ENCODE measurements at places on chromosomes 4 and X.

GRCh38 chrX:44314259-44314734 is 29.2 kb downstream of the EFHC2 start:
- peak; percentile 82 for DNase-seq

DNA sequence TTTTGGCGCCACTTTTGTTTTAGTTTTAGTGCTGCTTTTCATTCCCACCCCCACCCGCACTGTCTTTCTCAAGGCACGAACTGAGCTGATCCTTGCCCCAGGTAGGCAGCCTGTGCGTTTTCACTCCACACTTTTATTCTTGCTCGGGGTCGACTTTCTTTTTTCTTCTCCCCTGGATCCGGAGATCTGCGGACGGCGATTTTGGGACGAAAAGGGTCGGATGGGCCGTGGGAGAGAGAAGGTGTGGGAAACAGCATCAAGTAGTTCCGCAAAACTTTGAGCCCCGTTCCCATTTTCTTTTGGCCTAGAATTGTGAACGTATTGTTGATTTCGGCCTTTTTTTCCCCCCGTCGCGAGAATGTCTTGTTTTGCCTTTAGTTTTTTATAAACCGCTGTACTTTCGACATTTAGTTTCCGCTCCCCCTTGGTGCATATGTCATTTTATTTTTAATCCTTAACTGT is 531 bp downstream of the STAG2 start:
- DNase-seq, result no peak

DNA sequence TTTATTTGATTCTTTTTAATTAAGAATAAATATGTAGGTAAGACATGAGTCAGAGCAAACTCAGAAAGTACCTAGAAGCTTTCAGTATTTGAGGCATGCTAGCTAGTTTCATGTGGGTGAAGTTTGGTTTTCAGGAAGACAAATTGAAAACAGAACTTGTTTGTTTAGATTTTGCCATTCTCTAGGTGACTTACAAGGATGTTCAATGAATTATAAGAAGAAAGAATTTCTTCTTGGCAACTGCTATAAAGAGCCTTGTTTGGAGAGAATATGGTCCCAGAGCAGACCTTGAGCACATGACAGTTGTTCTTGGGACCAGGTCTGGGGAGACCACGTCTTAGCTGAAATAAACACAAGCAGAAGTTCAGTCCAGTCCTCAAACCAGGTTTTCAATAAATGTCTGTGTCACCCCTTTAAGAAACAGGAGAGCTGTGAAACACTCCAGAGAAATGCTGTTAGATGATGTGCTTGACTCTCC is 38.0 kb upstream of the IL21 start:
- DNase-seq, result no peak

- DNase-seq, result no peak
Measured at GRCh38 chrX:78456909-78457308, 129.5 kb upstream of the CYSLTR1 start.

DNA sequence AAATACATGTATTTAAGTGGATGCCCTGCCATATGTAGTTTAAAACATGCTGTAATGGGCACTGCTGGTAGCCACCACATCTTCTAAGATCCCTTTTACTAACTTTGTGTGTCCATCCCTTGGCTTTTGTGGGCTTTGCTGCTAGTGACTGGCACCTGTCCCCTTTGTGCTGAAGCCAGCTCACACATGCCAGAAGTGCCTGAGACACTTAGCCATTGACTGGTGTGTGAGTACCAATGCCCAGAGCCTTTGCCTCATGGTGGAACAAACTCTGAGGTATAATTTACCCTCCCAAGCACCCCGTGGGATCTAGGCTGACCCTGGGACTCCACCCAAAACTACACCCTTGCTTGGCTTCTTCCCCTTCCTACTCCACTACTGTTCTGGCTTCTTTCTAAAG is 33.0 kb downstream of the ARHGAP6 start:
- DNase-seq, result no peak

GRCh38 chrX:130120321-130120731 is 10.0 kb upstream of the ELF4 start:
- peak; percentile 40 for DNase-seq

DNA sequence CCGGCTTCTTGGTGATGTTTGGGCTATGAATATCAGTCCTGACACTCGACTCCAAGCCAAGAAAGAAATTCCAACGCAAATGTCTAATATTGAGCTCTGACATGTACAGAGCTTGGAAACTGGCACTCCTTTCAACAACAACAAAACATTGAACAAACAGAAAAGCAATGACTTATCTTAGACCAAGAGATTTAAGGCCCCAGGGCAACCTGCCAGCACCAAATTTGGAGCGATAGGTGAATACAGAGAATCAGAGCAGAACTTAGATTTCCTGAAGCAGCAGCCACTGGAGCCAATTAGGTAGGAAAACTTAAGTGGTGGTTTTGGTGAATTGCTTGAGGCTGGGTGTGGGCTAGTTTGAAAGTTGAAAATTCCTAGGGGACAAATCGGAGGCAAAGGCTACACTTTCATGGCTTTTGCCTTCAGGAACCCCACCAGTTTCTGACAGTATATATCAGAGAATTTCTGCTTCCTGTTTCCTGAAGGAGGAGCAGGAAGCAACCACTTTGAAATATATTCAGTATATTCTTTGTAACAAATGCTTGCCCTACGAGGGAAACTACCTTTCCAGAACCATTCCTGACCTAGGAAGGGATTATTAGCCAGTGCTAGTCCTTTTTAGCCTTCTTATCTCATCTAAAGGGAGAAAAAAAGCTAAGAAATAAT is 10.1 kb upstream of the FMR1 start:
- no peak for DNase-seq

DNA sequence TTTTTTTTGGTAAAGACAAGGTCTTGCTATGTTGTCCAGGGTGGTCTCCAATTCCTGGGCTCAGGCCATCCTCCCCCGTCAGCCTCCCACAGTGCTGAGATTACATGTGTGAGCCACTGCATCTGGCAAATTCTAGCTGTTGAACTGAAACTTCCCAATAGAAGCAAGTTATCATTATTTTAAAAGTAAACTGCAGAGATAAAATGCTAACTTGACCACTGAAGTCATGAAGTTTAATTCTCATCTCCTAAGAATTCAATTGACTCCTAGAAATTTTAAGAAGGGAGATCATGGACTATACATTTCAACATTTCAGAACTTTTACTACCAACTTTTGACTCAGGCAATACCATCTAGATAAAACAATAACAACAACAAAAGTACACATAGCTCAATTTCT is 11.7 kb upstream of the EXOSC9 start:
- DNase-seq, result no peak

- no peak for DNase-seq
Measured at GRCh38 chrX:39491548-39492297, 606.0 kb downstream of the BCOR start.

GRCh38 chr4:80036949-80037685 is 35.9 kb downstream of the ANTXR2 start:
- DNase-seq, result no peak

DNA sequence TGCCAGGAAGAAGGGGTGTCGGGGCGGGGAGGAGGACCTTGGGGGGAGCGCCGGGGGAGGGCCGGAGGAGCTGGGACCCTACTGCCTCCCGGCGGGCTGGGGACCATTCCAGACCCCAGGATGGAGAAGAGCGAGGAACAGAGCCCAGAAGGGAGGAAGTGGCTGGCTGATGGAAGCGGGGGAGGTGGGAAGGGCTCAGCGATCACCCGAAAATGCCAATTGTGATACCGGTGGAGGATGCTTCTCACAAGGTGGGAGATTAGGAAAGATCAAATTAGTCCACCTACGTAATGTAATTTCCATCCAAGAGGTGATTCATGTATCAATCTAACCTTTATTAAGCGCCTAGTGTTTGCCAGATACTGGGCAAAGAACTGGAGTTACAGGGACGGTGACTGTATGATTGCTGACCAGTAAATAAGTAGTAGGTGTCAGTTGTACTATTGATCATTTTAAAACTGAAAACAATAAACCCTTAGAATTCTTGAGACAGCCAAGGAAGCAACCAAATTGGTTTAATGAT is 452 bp upstream of the RAI2 start:
- no peak for DNase-seq

DNA sequence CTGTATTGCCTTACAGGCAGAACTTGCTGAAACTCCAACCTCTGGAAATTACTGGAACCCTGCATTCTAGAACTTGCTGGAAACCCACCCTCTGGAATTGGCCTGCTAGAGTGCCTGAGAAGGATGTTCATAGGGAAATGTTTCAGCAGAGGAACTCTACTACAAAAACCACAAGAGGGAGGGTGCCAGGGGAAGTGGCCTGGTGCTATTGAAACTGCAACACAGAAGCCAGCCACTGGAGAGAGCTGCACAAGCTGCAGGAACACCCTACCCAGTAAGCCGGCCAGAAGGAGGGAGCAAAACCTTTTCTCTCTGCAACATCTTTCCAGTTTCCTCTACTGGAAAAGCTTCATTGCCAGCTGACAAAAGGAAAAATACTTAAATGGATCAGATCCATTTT is 2.5 kb upstream of the BRWD3 start:
- DNase-seq, result peak; percentile 25

DNA sequence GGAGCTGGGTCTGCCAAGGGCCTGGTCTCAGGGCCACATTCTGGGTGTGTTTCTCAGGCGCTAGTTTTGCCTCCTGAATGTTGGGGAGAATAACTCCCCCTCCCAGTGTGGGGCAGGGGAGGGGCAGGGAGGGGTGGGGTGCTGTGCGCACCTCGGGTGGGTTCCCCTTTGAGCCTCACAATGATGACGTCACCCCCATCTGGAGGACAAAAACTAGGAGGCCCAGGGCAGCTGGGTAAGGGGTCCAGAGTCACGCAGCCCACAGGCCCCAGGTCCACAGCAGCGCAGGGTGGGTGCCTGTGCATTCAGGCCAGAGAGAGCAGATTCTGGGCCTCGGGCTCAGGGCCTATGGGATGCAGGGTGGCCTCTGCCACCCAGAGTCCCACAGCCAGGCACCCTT is 23.7 kb upstream of the HMX1 start:
- no peak for DNase-seq

GRCh38 chr4:23934915-23935314 is 45.1 kb upstream of the PPARGC1A start:
- DNase-seq, result no peak

- DNase-seq, result no peak
Measured at GRCh38 chr4:155802190-155802959, 43.6 kb downstream of the GUCY1B1 start.

GRCh38 chrX:18971506-18971905 is 12.4 kb downstream of the PHKA2 start:
- no peak for DNase-seq

- no peak for DNase-seq
Measured at GRCh38 chr4:100059467-100059866, 109.4 kb upstream of the H2AZ1 start.

DNA sequence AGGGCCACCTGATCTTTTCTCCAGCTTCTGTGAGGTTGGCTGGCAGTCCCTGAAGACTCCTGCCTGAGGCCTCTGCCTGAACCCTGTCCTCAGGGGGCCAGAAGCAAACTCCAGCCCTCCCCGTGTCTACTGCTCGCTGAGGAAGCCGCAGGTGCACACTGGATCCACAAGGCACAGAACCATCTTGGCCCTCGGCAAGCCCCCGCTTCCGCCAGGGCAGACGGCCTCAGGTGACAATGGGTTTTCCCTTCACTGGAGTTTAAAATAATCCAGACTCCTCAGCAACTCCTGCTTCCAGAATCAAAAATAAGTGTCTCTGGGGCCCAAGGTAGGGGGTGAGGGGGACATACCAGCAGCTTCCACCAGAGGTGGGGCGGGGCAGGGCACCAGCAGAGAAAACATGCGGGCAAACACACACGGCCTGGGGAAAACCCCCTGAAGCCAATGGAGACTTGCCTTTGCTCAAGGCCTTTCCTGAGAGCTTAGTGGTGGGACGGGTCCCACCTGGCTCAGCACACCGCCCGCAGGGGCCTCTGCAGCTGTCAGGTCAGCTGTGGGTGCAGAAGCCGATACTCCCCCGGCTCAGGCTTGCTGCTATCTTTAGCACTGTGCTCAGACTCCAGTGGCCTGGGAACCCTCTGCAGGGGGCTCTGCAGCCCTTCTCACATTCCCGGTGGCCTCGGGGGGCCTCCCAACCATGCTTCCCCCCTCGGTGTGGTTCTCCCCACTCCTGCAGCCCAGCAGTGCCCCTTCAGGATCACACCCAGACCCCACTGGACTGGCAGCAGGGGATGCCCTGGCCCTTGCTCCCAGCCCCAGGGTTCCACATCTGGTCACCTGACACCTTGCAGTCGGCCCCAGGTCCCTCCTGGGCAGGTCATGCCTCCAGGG is 1.9 kb downstream of the MYL5 start:
- no peak for DNase-seq

- DNase-seq, result peak; percentile 83
Measured at GRCh38 chr4:143336781-143337599, at the start of gene GAB1. Gene GAB1 (plus strand): TSS chr4:143336876. CDS start chr4:143337189, 313 bp downstream.

DNA sequence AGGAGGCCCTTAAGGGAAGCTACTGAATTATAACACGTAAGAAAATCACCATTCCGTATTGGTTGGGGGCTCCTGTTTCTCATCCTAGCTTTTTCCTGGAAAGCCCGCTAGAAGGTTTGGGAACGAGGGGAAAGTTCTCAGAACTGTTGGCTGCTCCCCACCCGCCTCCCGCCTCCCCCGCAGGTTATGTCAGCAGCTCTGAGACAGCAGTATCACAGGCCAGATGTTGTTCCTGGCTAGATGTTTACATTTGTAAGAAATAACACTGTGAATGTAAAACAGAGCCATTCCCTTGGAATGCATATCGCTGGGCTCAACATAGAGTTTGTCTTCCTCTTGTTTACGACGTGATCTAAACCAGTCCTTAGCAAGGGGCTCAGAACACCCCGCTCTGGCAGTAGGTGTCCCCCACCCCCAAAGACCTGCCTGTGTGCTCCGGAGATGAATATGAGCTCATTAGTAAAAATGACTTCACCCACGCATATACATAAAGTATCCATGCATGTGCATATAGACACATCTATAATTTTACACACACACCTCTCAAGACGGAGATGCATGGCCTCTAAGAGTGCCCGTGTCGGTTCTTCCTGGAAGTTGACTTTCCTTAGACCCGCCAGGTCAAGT is 6.9 kb upstream of the MSANTD1 start:
- DNase-seq, result no peak

DNA sequence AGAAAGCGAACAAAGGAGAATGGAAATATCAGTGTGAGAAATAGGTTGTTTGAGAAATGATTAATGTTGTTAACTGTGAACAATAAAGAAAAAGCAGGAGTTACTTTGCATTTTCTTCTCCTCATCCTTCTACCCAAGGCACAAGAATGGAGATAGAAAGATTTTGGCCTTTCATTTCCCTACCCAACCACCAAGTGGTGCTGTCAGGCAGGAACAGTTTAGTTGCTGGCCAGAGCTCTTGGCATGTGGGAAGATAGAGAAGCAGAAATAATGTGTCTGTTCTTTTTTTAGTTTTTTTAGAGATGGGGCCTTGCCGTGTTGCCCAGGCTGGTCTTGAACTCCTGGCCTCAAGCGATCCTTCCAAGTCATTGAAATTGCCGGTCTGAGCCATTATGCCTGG is 12.8 kb downstream of the HOPX start:
- no peak for DNase-seq

GRCh38 chr4:7988437-7988836 is 48.8 kb upstream of the AFAP1 start:
- DNase-seq, result no peak

GRCh38 chr4:123408471-123409084 is 12.0 kb downstream of the SPRY1 start:
- no peak for DNase-seq
